ENCODE measurements at places on chromosomes 12 and 14.

DNA sequence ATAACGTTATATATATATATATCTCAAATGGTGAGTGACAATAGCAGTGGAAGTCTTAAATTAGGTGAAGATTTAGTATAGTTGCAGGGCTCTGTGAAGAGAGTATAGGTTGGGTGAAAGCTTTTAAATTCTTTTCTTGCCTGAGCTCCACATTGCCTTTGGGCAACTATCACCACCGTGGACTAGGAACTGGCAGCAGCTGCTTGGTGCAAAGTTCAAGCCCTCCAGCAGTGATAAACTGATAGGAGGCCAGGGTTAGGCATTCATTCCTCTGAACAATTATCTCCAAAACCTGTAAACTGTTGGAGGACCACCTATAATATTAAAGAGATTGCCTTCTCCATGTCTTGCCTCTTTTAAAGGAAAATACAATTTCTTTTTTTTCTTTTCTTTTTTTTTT, 91.2 kb upstream of the ATXN7L3B start:
- DNase-seq, result no peak

GRCh38 chr12:131229426-131230339, 276.0 kb downstream of the ADGRD1 start:
- peak; percentile 87 for DNase-seq

DNA sequence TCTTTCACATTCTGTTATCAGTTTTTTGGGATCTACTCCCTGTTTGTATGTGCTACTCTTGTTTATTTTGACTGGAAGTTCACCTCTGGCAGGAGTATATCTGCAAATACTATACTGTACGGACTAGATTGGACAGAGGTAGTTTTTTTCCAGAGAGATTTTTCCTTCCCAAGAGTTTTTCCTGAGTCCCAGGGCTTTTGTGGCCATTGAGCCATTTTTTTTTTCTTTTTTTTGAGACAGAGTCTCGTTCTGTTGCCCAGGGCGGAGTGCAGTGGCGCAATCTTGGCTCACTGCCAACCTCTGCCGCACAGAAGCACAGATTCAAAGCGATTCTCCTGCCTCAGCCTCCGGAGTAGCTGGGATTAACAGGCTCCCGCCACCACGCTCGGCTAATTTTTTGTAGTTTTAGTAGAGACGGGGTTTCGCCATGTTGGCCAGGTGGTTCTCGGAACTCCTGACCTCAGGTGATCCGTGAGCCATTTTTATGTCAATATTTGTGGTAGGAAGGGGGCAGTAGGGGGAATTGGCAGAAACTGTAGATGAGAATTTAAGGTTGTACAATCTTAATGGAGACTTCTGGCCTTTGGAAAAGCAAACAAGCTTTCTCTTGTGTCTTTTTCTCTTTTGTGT, 19.4 kb downstream of the KTN1 start:
- peak; percentile 18 for DNase-seq

GRCh38 chr14:99508896-99509629, 27.9 kb downstream of the CCNK start:
- no peak for DNase-seq

- DNase-seq, result peak; percentile 56
These were observed 120.9 kb downstream of the SLC38A6 start for GRCh38 chr14:61101803-61102548.

- DNase-seq, result peak; percentile 96
These were observed at the start of gene ACADS for GRCh38 chr12:120725659-120726509. Gene ACADS (plus strand): TSS chr12:120725826. CDS start chr12:120725886, 60 bp downstream.

GRCh38 chr14:67941456-67942018, 122.0 kb downstream of the RAD51B start:
- DNase-seq, result no peak

DNA sequence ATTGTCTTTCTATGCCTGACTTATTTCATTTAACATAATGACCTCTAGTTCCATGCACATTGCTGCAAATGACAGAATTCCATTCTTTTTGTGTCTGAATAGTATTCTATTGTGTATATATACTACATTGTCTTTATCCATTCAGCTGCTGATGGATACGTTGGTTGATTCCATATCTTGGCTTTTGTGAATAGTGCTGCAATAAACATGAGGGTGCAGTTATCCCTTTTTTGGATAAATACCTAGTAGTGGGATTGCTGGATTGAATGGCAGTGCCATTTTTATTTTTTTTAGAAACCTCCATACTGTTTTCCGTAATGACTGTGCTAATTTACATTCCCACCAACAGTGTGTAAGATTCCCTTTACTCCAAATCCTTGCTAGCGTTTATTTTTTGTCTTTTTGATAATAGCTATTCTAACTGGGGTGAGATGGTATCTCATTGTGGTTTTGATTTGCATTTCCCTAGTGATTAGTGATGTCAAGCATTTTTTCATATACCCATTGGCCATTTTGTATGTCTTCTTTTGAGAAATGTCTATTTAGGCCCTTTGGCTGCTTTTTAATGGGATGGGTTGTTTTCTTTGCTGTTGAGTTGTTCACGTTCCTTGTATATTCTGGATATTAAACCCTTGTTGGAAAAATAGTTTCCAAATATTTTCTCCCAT, 2.3 kb downstream of the OAS2 start:
- peak; percentile 33 for DNase-seq

Measured in hematopoietic multipotent progenitor cell treated with erythropoietin and hydrocortisone succinate and interleukin-3 and kit ligand, for 4 days (in vitro differentiated cells).